Hindlimb muscle (tissue), 1 donor: ENCODE measurements at places on chromosomes 6 and 20. TPM values are rescaled to one million over a fixed set of nuclear protein-coding genes. Genes with fewer than 3 reads are reported as not detected.

The MTFR2 gene
- 2.2 TPM for polyA plus RNA-seq

The TXLNB gene
- polyA plus RNA-seq, result 128 TPM

The JAG1 gene
- 28.6 TPM for polyA plus RNA-seq

The GPR6 gene
- not detected for polyA plus RNA-seq

The PNPLA1 gene
- polyA plus RNA-seq, result 0.27 TPM

The TFB1M gene
- polyA plus RNA-seq, result 11.4 TPM

The RSPH4A gene
- 0.50 TPM for polyA plus RNA-seq

The FAM83C gene
- polyA plus RNA-seq, result 0.17 TPM

The PNLDC1 gene
- polyA plus RNA-seq, result 0.39 TPM

The PROKR2 gene
- polyA plus RNA-seq, result not detected

The ARFGEF3 gene
- 1.1 TPM for polyA plus RNA-seq

The PDE7B gene
- 7.1 TPM for polyA plus RNA-seq

The AHI1 gene
- polyA plus RNA-seq, result 19.7 TPM

The STMND1 gene
- polyA plus RNA-seq, result not detected

The CEP162 gene
- 5.2 TPM for polyA plus RNA-seq

The TRAPPC3L gene
- not detected for polyA plus RNA-seq

The BFSP1 gene
- 2.4 TPM for polyA plus RNA-seq

The SNPH gene
- polyA plus RNA-seq, result 9.3 TPM

The BICRAL gene
- polyA plus RNA-seq, result 14.5 TPM

The FOXS1 gene
- 4.5 TPM for polyA plus RNA-seq

The DEFB110 gene
- polyA plus RNA-seq, result not detected

The MAFB gene
- polyA plus RNA-seq, result 13.4 TPM

The PI3 gene
- not detected for polyA plus RNA-seq

The RNF39 gene
- polyA plus RNA-seq, result 0.35 TPM

The MATN4 gene
- 0.45 TPM for polyA plus RNA-seq

The ABCC10 gene
- polyA plus RNA-seq, result 23.4 TPM

The SAMD3 gene
- 0.92 TPM for polyA plus RNA-seq

The IL17F gene
- polyA plus RNA-seq, result not detected

The FOXP4 gene
- 20.8 TPM for polyA plus RNA-seq

The OR12D1 gene
- not detected for polyA plus RNA-seq

The BTN1A1 gene
- 0.25 TPM for polyA plus RNA-seq

The CST7 gene
- polyA plus RNA-seq, result 0.63 TPM

The ADGRG6 gene
- polyA plus RNA-seq, result 7.2 TPM

The PXDC1 gene
- polyA plus RNA-seq, result 19.6 TPM

The RPL7L1 gene
- polyA plus RNA-seq, result 71.8 TPM

The BEND3 gene
- polyA plus RNA-seq, result 3.7 TPM
